ENCODE measurements at places on chromosomes 5 and 9.

GRCh38 chr9:70262948-70263347 is 4.2 kb downstream of the SMC5 start:
- no peak for DNase-seq

DNA sequence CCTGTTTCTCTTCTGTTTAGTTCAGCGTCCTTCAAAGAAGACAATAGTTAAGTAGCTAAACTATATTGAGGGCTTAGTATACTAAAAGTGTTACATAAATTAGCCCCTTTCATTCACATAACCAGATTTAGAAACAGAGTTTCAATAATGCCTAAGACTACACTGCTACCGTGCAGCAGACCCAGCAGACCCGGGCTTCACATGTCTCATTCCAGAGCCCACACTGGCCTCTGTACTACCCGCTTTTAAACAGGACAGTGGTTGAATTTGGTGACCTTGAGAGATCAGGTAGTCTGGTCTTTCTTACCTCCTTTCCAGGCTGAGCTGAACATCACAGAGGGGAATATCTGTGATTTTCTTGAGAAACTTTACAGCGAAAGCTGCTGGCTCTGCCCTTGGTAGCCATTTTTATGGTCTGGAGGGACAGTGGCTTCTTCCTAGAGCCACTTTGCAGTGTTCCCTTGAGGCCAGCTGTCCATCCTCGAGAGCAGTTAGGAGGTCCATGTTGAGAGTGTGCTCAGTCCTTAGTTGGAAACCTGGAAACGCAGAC is 56.5 kb downstream of the SLC22A5 start:
- no peak for DNase-seq

DNA sequence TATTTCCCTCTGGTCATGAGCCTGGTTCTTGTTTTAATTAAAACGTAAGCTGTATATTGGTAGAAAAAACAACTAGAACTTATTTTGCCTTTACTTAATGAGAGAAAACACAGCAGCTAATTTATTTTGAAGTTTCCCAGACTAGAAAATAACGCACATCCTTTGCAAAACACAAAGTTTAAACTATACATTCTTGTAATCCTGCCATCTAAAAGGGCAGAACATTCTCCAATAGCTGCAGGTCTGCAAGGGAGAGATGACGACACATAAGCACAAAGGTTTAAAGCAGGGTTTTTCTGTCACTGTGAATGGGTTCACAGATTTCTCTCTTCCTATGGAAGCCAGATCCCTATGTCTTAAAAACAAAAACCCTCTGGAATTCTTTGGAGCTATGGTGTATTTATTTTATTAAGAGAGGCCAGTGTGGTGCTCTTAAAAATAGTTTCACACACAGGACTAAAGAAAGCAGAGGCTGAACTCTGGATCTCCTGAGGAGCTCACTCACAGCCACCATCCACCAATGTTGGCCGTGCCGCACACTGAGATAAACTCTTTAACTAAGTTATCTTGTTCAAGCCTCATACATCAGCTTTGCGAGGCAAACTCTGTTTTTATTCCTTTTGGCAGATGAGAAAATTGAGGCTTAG is 82.4 kb downstream of the SNCAIP start:
- no peak for DNase-seq

GRCh38 chr9:131096269-131097125 is at the start of gene AIF1L:
Gene AIF1L (plus strand): TSS chr9:131096531. CDS start chr9:131096630, 99 bp downstream.
- no peak for DNase-seq

DNA sequence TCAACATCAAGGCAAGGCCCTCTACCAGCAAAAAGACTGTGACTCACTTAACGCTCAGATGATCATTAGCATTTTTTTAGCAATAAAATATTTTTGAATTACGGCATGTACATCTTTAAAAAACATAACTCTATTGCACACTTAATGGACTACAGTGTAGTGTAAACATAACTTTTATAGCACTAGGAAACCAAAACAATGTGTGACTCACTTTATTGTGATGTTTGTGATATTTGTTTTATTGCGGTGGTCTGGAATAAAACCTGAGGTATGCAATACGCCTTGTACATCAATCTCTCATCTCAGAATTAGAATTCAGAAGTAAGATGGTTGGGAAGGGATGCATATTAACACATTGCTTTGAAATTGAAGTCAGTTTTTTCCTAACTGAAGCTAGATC is 106.9 kb upstream of the PTCH1 start:
- DNase-seq: no peak

DNA sequence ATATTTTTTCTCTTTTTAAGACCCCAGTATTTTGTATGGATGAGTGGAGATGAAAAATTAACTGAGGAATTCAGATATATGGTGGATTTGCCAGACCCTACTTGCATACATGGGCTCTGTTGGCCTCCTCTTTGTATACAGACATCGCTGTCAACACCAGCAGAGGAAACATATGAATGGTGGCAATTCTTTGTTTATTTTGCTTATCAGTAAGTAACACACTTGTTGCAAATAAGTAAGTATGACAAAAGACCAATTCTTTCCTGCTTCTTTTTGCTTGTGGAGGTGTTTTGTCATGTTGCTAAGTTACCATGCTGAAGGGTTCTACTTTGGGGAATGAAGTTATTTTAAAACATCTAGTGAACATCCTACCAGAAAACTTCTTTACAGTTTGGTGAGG is 298.2 kb downstream of the KIF4B start:
- no peak for DNase-seq

GRCh38 chr5:40270274-40270845 is 409.4 kb upstream of the PTGER4 start:
- DNase-seq: no peak

DNA sequence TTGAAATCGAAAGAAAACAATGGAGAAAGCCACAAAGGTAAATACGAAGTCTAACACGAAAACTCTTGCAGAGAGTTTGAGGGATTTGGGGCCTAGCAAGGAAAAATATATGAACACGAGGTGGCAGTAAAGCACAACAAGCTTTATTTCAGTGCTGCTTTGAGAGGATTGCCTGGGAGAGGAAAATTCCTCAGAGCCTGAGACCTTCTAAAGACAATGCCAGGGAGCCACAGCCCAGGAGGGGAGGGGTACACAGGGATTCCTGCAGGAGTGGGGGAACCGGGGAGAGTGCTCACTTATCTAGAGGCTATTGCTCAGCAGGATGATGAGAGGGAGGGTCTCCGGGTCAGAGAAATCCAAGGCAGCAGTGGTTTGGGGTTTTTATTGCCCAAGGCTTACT is 134.9 kb upstream of the ADCY2 start:
- peak; percentile 17 for DNase-seq

DNA sequence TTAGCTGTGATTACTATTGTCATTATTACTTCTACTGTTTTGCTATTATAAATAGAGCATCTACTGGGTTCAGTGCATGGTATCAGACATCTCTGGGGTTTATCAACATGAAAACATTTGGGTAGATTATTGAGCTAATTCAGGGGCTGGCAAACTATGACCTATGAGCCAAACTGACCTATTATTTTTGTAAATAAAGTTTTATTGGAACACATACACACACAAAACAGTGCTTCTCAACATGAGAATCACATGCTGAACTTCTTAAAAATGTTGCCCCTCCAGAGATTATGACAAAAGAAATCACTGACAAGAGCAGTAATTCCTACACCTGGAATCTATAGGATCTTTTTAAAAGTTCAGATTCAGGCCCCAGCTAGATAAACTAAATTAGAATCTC is 30.4 kb downstream of the SLC31A2 start:
- no peak for DNase-seq

DNA sequence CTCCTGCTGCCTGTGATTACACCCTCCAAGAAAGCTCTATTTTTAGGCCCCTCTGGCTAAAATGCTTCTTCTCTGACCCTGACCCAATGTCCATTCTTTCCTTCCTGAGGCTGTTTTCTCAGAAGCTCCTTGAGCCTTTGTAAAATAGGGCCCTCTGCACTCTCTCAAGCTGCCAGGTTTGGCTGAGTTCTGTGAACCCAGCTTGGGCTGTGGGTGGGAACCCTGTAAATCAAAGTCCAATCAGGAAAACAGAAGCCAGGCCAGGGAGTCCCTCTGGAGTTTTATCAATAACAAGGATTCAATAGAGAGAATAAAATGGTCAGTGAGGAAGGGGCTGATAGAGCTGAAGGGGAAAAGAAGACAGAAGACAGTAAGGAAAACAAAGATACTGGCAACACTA is 43.7 kb upstream of the ERCC6L2 start:
- no peak for DNase-seq

DNA sequence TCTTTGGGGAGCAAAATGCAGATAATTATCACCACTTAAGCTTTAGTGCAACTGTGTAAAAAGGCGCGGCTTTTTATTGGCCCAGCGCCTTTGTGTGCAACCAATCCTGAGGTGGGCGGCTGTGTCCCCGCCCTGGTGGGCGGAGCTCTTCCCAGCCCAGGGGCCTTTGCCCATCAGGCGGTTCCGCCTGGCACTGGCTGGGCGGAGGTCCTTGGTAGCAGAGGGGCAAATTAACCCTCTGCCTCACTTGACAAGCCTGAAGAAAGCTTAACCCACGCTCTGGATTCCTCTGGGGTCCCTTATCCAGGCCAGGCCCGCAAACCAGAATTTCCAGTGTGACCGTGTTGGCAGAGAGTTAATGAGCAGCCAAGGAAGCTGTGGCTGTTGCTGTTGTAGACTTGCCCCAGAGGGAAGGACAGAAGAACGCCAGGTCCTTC is 12.8 kb upstream of the NIPAL4 start:
- DNase-seq: no peak

DNA sequence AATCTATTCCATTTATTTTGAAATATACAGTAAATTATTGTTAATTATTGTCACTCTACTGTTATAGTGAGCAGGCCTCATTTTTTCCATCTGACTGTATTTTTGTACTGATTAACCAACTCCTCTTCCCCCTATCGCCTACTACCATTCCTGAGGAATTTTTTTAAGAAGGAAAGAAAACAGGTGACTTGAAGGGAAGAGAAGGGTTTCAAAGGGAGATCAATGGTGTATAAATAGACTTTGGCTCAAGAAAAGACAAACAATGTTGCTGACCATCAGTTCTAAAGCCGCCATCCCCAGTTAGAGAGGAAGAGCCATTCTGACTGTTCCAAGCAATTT is 69.7 kb downstream of the BAAT start:
- no peak for DNase-seq

DNA sequence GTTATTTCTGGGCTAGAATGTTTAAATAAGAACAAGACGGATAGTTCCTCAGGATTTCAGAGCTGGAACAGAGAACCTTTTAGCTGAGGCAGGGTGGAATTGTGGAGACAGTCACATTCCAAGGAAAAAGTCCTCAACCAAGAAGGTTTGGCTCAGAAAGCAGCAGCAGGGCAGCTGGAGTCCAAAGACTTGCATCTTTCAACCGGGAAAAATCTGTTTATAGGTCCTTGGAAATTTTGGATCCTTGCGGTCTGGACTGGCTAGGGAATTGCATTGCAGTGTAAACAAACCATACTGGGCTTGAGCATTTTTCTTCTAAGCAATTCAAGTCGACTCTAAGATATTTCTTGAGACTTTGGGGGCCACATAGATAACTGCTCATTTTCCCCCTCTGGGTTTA is 40.8 kb upstream of the HMHB1 start:
- DNase-seq: no peak

GRCh38 chr9:92657296-92658094 is 12.4 kb downstream of the IPPK start:
- DNase-seq: no peak

- no peak for DNase-seq
Measured at GRCh38 chr9:129676287-129676686, 10.8 kb downstream of the PRRX2 start.

DNA sequence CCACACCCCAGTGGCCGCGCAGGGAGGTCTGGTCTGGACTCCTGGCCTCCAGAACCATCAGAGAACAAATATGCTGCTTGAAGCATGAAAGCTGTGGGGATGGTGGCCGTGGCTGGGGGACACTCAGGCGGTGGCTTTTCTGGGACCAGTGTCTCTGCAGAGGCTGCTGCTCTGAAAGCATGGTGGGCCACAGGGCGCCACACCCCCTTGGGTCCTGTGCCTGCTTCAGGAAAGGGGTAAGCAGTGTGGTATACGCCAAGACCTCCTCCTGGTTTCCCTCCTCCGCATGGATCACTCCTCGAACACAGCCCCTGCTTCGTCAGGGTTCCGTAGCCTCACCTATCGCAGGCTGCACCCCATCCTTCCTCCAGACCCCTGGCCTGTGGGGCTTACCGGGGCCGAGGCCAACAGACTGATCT is 19.7 kb upstream of the TERT start:
- no peak for DNase-seq

- peak; percentile 60 for DNase-seq
Measured at GRCh38 chr5:149667084-149667828, 62.9 kb upstream of the PPARGC1B start.

DNA sequence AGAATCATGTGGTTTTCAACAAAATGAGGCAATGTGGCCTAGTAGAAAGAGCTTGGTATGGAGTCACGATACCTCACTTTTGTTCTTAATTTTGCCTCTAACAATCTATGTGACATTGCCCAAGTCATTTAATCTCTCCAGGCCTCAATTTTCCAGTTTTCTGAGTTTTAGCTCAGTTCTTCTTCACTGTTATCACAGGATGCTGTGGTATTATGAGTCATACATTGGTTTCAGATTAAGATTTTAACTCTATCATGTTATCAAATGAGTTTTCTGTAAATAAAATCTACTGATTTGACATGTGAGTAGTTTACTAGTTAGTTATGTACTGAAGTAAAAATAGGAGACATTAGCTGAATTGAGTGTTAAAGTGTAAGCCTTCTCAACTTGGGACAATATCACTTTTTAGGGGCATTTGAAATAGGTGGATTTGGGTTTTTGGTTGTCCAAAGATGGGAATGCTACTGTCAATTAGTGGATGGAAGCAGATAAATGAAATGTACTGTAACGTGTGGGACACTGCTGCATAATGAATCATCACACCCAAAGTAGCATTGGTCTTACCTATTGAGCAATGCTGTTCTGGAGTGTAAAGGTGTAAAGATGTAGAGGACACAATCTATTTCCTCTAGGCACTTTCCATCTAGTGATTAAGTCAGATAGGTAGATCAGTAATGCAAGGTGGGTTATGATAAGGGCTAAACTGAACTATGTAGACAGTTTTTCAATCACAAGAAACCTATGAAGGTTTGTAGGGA is 73.3 kb downstream of the NNT start:
- DNase-seq: no peak

GRCh38 chr5:142981886-142982820 is 212.0 kb downstream of the ARHGAP26 start:
- DNase-seq: no peak

GRCh38 chr5:170466988-170467707 is 36.7 kb upstream of the KCNIP1 start:
- no peak for DNase-seq

GRCh38 chr5:137563646-137564397 is 64.7 kb upstream of the SPOCK1 start:
- no peak for DNase-seq

GRCh38 chr9:20309124-20309523 is 313.2 kb downstream of the MLLT3 start:
- DNase-seq: no peak

GRCh38 chr9:121607434-121608167 is 43.8 kb upstream of the DAB2IP start:
- DNase-seq: no peak

- no peak for DNase-seq
Measured at GRCh38 chr5:53892224-53892623, 331.8 kb downstream of the NDUFS4 start.

Measured in GM10248 (cell line).